ENCODE measurements at places on chromosomes 16 and 17. TPM values are rescaled to one million over a fixed set of nuclear protein-coding genes. Genes with fewer than 3 reads are reported as not detected.

GRCh38 chr17:30113213-30113612 is 3.4 kb upstream of the NSRP1 start:
- H3K36me3 ChIP-seq: no peaks in the 10 kb centered on the region
- no peak overlapping the region for H3K4me3 ChIP-seq
- peaks cover 3% of the 10 kb centered on the region for H3K4me1 ChIP-seq
- no peak overlapping the region for H3K27ac ChIP-seq
- no peaks in the 10 kb centered on the region for H3K27me3 ChIP-seq

DNA sequence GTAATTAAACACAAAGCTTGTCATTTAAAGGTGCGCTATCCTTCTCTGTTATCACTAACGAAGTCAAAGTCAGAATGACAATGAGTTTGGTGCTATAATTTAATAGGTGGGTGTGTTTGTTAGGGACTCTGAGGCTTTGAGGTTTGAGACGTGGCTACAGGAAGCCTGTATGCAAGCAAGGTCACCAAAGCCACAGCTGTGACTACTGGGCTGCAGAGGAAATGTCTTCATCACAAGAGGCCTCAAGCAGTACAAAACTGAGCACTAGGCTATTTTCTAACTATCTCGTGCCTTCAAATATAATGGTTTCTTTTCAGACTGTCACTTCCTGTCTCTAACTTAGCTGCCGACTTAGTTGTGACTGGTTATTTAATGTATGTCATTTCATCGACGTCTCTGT is 141.2 kb downstream of the AATF start:
- peaks cover 70% of the 10 kb centered on the region for H3K36me3 ChIP-seq
- no peak overlapping the region for H3K27ac ChIP-seq
- no peak overlapping the region for H3K4me3 ChIP-seq
- H3K4me1 ChIP-seq: no peaks in the 10 kb centered on the region
- H3K27me3 ChIP-seq: no peaks in the 10 kb centered on the region
- DNase-seq: no peak

GRCh38 chr17:77736721-77737120 is 221.8 kb upstream of the TNRC6C start:
- no peaks in the 10 kb centered on the region for H3K36me3 ChIP-seq
- H3K27me3 ChIP-seq: peaks cover 3% of the 10 kb centered on the region

DNA sequence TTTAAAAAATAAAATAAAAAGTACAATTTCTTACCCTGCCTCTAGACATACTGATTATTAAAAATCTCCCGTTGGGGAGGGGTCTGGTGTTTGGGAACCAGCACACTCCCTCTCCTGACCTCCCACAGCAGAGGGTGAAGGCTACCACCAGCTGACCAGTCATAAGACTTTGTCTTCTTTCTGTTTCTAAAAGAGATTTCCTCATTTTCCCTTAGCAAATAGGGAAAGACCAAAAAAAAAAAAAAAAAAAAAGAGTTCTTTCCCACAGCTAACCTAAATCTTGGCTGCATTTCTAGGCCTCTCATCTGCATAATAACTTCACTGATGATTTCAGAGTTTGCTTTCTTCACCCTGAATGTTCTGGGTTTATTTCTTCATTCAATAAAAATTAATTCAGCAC is 30.3 kb downstream of the CDK5RAP3 start:
- no peak for DNase-seq
- H3K4me1 ChIP-seq: peaks cover 71% of the 10 kb centered on the region
- H3K36me3 ChIP-seq: no peaks in the 10 kb centered on the region
- H3K27ac ChIP-seq: peak overlapping the region; percentile 99

ASIC2 gene
- 0.13 TPM for polyA plus RNA-seq

- H3K4me1 ChIP-seq: no peaks in the 10 kb centered on the region
- DNase-seq: no peak
- H3K27ac ChIP-seq: no peak overlapping the region
- no peaks in the 10 kb centered on the region for H3K27me3 ChIP-seq
Measured at GRCh38 chr16:12470311-12471229, 333.1 kb downstream of the CPPED1 start.

MYH13 gene
- not detected for polyA plus RNA-seq

GRCh38 chr16:65534121-65534528 is 412.3 kb upstream of the CDH11 start:
- no peak for DNase-seq
- H3K4me3 ChIP-seq: no peak overlapping the region
- peaks cover 6% of the 10 kb centered on the region for H3K4me1 ChIP-seq
- no peak overlapping the region for H3K27ac ChIP-seq
- H3K27me3 ChIP-seq: no peaks in the 10 kb centered on the region
- no peaks in the 10 kb centered on the region for H3K36me3 ChIP-seq

DNA sequence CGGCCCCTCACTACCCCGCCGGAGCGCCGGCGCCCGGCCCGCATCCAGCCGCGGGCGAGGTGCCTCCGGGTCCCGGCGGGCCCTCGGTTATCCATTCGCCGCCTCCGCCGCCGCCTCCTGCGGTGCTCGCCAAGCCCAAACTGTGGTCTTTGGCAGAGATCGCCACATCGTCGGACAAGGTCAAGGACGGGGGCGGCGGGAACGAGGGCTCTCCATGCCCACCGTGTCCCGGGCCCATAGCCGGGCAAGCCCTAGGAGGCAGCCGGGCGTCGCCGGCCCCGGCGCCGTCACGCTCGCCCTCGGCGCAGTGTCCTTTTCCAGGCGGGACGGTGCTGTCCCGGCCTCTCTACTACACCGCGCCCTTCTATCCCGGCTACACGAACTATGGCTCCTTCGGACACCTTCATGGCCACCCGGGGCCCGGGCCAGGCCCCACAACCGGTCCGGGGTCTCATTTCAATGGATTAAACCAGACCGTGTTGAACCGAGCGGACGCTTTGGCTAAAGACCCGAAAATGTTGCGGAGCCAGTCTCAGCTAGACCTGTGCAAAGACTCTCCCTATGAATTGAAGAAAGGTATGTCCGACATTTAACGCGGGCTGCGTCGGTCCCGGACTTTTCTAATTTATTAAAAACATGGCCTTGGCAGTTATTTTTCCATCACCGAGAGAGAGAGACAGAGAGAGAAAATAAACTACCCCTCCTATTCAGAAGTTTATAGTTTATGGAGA is 2.8 kb downstream of the IRX5 start:
- H3K4me1 ChIP-seq: no peaks in the 10 kb centered on the region
- no peaks in the 10 kb centered on the region for H3K27me3 ChIP-seq
- no peak for DNase-seq
- peaks cover 10% of the 10 kb centered on the region for H3K36me3 ChIP-seq

DNA sequence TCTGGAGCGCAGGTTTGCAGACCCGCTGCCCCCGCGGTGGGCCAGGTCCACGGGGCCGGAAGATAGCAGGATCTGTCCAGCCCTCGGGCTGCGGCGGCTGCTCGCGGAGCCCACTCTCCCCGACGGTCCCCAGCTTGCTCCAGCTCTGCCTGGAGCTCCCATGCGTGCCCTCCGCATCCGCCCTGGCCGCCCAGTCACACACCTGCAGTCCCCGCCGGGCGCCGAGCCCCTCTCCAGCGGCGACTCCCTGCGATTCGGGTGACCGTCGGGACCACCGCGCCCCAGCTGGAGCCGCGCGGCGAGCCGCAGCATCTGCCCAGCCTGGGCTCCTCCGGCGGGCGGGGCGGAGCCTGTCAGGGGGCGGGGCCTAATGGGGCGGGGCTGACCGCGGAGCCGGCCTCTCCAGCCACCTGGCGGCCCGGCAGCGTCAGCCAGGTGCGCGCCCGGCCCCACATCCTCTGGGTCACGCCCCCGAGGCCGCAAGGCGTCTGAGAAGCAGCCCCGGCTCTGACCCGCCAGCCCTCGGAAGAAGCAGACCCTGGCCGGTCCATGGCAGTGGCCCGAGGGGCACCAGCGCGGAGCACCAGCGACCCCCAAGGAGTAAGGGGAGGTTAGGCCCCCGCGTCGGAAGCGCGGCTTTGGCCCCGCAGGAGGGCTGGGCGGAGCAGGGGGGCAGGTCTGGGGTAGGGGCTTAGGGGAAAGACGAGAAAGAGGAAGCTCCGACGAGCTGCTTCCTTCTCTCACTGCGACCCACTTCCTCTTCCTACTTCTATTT is at the start of gene PIK3R5:
PIK3R5 (minus strand) TSS at position 314 of the 775 bp plus-strand sequence. CDS start 54,213 bp downstream, outside the sequence.
- DNase-seq: peak; percentile 60
- peaks cover 33% of the 10 kb centered on the region for H3K27me3 ChIP-seq
- H3K27ac ChIP-seq: no peak within 1 kb of the TSS
- H3K4me3 ChIP-seq: no peak within 1 kb of the TSS
- H3K4me1 ChIP-seq: no peaks in the 10 kb centered on the region

- no peak overlapping the region for H3K27ac ChIP-seq
- no peak for DNase-seq
- no peaks in the 10 kb centered on the region for H3K4me1 ChIP-seq
- H3K4me3 ChIP-seq: no peak overlapping the region
- no peaks in the 10 kb centered on the region for H3K27me3 ChIP-seq
Measured at GRCh38 chr16:67378642-67379041, 14.7 kb downstream of the TPPP3 start.

- H3K4me3 ChIP-seq: no peak overlapping the region
- H3K27me3 ChIP-seq: no peaks in the 10 kb centered on the region
- H3K36me3 ChIP-seq: no peaks in the 10 kb centered on the region
- peaks cover 51% of the 10 kb centered on the region for H3K4me1 ChIP-seq
- peak overlapping the region; percentile 82 for H3K27ac ChIP-seq
- no peak for DNase-seq
Measured at GRCh38 chr16:2121853-2122252, 13.8 kb downstream of the PKD1 start.

- no peak overlapping the region for H3K27ac ChIP-seq
- no peaks in the 10 kb centered on the region for H3K27me3 ChIP-seq
- peaks cover 57% of the 10 kb centered on the region for H3K36me3 ChIP-seq
- H3K4me3 ChIP-seq: no peak overlapping the region
- DNase-seq: no peak
Measured at GRCh38 chr17:63688396-63689020, 11.4 kb downstream of the LIMD2 start.

SDF2 gene
- polyA plus RNA-seq: 108 TPM

- H3K27ac ChIP-seq: no peak overlapping the region
- H3K27me3 ChIP-seq: 0 out of 2 replicates have a peak, but pooled peaks cover 8% of the 10 kb centered on the region
- no peak for DNase-seq
- no peak overlapping the region for H3K4me3 ChIP-seq
- H3K36me3 ChIP-seq: no peaks in the 10 kb centered on the region
- H3K4me1 ChIP-seq: peaks cover 45% of the 10 kb centered on the region
Measured at GRCh38 chr17:57756951-57757350, 11.9 kb upstream of the CCDC182 start.

TEX19 gene
- polyA plus RNA-seq: 0.10 TPM

SSTR5 gene
- not detected for polyA plus RNA-seq

DNA sequence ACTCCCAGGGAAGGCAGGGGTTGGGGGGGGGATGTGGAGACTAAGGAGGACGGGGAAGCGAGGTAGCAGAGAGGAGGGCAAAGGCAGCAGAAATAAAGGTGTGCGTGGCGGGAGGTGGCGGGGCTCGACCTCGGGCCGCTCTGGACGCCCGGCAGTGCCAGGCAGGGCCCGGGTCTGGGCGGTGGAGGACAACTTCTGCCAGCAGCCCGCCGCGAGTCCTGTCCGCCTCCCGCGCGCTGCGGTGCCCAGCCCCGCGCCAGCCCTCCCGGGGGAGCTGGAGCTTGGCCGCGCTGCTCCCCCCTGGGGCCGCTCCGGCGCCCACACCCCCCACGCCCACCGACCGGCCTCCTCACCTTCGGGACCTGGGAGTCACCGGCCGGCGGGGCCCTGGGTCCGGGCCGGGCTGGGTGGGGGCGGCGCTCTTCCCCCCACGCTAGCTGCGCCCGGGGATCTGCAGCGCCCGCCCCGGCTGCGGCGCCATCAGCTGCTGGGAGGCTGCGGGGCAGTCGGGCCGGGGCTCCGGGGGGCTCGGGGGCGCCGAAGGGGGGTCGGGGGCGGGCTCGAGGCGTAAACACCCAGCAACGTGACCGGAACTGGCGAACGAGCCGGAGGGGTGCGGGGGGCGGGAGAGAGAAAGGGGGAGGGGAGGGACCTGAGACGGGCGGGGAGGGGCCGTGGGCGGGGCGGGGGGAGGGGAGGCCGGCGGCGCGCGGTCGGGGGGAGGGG is at the start of gene CCDC92B:
CCDC92B (minus strand) TSS at position 595 of the 726 bp plus-strand sequence. CDS start 14,507 bp downstream, outside the sequence.
- peaks cover 22% of the 10 kb centered on the region for H3K27me3 ChIP-seq
- H3K4me3 ChIP-seq: no peak within 1 kb of the TSS
- DNase-seq: peak; percentile 98
- H3K4me1 ChIP-seq: peaks cover 2% of the 10 kb centered on the region
